ENCODE measurements at places on chromosomes 3 and 15. TPM values are rescaled to one million over a fixed set of nuclear protein-coding genes. Genes with fewer than 3 reads are reported as not detected.

The SATB1 gene
- total RNA-seq, result 0.20 TPM

The SLC9A9 gene
- 0.84 TPM for total RNA-seq

The MEGF11 gene
- total RNA-seq, result not detected

The GP9 gene
- total RNA-seq, result not detected

The PDCD7 gene
- 19.1 TPM for total RNA-seq

The GOLGA6B gene
- total RNA-seq, result not detected

Measured in RPMI7951 (cell line).